Stimulated activated CD4-positive, alpha-beta T cell treated with anti-CD3 and anti-CD28 coated beads, Interleukin-15, amount 100 ng/mL, for 48 hours (primary cell): ENCODE measurements at places on chromosomes 3 and 15.

- peak; percentile 60 for DNase-seq
Measured at GRCh38 chr3:138434276-138434874, at the start of gene ESYT3. ESYT3 (plus strand) TSS chr3:138434616; CDS start chr3:138434799, 183 bp downstream.

DNA sequence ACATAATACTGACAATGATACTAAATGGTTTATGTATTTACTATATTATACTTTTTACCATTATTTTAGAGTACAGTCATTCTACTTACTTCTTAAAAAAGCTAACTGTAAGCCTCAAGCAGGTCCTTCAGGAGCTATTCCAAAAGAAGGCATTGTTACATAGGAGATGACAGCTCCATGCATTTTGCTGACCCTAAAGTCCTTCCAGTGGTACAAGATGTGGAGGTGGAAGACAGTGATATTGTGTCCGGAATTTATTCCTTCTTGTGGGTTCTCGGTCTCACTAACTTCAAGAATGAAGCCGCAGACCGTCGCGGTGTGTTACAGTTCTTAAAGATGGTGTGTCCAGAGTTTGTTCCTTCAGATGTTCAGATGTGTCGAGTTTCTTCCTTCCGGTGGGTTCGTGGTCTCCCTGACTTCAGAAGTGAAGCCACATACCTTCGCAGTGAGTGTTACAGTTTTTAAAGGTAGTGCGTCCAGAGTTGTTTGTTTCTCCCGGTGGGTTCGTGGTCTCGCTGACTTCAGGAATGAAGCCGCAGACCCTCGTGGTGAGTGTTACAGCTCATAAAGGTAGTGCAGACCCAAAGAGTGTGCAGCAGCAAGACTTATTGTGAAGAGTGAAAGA lies 20.9 kb downstream of the AVEN start:
- no peak for DNase-seq

DNA sequence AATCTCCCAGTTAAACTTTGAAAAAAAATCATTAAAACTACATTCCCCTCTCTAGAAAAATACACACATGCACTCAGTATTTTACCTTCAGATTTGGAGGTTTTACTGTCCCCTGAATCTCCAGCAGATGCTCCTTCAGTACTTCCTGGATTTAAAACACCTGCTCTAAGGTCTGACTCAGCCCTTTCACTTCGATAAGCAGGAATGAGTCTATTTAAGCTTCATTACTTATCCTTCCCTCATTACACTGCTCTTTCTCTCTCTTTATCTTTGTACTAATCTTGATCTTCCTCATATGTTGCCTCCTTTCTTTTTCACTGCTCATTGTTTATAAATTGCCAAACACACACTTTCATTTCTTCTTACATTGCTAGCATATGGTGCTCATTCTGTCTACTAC lies 443.9 kb downstream of the DIPK2A start:
- DNase-seq, result no peak

DNA sequence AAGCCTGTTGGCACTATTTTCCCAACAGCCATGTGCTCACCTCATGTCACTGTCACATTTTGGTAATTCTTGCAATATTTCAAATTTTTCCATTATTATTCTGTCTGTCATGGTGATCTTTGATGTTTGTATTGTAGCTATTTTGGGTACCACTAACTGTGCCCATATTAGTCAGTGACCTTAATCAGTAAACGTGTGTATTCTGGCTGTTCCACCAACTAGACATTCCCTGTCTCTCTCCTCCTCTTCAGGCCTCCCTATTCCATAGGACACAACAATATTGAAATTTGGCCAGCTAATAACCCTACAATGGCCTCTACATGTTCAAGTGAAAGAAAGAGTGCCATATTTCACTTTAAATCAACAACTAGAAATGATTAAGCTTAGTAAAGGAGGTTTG lies 88.6 kb downstream of the OPA1 start:
- DNase-seq, result no peak

DNA sequence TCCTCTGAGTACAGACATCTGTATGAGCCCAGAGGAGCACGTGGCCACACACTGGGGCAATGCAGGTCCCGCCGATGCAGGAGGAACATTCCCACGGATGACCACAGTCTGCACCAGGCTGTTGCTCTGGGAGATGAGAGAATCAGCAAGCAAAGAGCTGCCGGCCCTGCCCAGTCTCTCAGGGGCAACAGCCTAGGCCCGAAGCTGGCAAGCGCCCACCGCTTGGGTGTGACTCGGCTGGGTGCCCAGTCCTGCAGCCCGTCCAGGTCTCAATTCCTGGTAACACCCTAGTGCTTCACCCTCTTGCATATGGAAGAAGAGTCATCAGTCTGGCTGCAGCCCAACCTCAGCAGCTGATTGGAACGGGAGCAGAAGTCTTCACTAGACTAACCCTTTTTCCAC lies 153.7 kb upstream of the HES1 start:
- no peak for DNase-seq

DNA sequence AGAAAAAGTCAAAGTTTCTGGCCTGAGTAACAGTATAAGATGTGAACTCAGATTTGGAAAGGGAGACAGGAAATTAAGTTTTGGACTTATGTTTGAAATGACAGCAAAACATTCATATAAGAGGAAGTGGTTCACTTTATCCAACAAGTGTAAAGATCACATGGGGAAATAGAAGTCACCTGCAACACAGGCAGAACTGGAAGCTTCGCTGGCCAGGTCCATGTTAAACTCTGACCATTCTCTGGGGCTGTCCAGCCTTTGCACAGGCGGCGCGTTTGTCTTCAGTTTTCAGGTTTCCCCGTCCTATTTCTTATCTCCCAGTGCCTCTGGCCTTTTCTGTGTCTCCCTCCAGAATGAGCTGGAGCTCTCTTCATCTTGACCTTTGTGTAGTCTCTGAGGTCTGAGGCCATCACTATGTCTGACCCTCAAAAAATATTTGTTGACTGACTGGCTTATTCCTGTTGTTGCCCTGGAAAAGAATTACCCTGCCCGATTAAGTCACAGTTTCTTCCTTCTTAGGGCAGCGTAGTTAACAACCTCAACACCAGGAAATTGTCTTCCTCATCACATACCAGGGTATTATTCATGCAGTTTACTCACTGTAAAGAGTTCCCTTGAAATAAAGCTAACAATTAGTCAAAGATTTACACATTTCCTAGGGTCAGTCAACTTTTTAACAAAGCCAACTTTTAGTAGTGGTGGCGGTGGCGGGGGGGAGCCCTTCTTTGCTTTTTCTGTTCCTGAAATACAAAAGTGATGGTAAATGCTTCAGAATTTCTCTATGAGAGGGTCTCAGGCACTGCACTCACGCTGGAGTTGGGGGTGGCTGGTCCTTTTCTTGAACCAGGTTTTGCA lies 959 bp upstream of the RASA2 start:
- DNase-seq, result no peak

- no peak for DNase-seq
Measured at GRCh38 chr15:61099020-61099810, 129.9 kb downstream of the RORA start.

- DNase-seq, result no peak
Measured at GRCh38 chr3:22704571-22705354, 498.4 kb upstream of the UBE2E2 start.

- DNase-seq, result no peak
Measured at GRCh38 chr15:40037721-40038120, 1.3 kb downstream of the SRP14 start.

DNA sequence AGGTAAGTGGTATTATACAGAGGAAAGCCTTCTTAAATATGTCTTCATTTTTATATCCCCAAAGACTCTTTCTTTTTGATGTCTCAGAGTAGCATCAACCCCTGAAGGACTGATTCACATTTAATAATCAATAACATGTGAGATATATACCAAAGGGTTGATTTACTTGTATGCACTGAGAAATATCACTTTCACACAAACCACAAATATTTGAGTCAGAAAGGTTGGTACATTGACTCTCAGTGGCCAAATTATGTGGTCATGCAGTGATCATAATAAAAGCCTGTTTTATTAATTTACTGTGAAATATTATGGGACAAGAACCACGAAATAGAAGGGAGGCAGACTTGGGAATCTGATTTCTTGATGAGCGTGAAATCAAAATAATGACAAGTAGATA lies 329.0 kb downstream of the GBE1 start:
- no peak for DNase-seq

GRCh38 chr15:94417501-94418293 lies 186.3 kb downstream of the MCTP2 start:
- no peak for DNase-seq

GRCh38 chr3:70067860-70068521 lies 68.5 kb downstream of the SAMMSON start:
- DNase-seq, result no peak

DNA sequence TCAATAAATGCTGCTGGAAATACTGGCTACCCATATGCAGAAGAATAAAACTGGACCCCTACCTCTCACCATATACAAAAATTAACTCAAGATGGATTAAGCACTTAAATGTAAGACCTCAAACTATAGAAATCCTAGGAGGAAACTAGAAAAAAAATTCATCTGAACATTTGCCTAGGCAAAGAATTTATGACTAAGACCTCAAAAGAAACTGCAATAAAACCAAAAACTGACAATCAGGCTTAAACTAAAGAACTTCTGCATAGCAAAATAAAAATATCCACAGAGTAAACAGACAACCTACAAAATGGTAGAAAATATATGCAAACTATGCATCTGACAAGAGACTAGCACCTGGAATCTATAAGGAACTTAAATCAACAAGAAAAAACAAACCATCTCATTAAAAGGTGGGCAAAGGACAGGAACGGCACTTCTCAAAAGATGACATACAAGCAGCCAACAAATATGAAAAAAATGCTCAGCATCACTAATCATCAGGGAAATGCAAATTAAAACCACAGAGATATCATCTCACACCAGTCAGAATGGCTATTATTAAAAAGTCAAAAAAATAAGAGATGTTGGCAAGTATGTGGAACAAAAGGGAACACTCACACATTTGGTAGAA lies 47.0 kb downstream of the MYO9A start:
- DNase-seq, result no peak

GRCh38 chr3:150094150-150094933 lies 123.6 kb upstream of the PFN2 start:
- DNase-seq, result no peak

GRCh38 chr3:184345317-184346144 lies 8.1 kb downstream of the FAM131A start:
- DNase-seq, result no peak

- DNase-seq, result no peak
Measured at GRCh38 chr3:105764378-105765307, 104.2 kb downstream of the CBLB start.

- no peak for DNase-seq
Measured at GRCh38 chr3:154139996-154140436, 18.8 kb downstream of the ARHGEF26 start.

- no peak for DNase-seq
Measured at GRCh38 chr3:104831071-104831470, 535.6 kb upstream of the ALCAM start.

GRCh38 chr3:66465587-66465986 lies 35.2 kb downstream of the LRIG1 start:
- no peak for DNase-seq

DNA sequence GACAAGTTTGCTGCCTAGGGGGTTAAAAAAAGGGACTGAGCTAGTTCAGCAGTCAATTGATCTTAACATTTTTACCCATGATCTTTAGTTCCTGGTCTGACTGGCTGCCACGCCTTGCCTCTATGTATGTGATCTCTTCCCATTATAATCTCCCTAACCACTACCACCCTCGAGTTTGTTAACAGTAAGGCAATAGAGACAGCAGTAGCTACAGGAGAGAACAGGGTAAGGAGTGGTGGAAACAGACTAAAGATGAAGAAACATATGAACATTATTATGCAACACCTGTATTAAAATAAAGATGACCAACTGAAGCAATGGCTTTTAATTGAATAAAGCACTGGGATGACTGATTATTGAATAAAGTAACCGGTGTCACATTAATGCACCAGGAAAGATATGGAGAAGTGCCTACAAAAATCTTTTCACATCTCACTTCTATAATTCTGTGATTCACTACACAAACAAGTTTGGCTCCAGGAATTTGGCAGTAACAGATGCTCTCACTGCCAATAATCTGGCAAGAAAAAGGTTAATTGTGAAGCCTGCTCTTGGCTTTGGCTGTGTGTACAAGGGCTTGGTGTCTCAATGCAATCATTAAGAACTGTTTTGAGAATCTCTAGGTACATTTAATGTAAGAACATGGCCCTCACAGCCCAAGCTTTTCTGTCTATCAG lies 95.7 kb downstream of the HHLA2 start:
- no peak for DNase-seq

GRCh38 chr3:14508966-14509795 lies 31.0 kb downstream of the GRIP2 start:
- DNase-seq, result peak; percentile 60

DNA sequence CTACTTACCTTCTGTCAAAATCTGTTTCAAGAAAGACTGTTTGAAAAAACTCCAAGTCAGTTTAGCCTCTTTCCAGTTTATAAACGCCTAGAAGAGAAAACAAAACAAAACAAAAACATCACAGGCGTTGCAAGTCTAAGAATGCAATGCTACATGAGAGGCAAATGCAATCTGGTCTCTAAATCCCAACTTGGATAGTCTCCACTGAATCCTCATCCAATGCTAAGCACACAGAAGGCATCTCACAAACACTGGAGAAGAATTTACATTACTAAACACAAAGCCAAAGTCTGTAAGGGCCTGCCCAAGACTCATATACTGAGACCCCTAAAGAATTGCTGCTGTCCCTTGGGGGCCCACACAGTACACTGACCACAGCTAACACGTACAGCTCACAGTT lies 18.4 kb downstream of the RFT1 start:
- no peak for DNase-seq

DNA sequence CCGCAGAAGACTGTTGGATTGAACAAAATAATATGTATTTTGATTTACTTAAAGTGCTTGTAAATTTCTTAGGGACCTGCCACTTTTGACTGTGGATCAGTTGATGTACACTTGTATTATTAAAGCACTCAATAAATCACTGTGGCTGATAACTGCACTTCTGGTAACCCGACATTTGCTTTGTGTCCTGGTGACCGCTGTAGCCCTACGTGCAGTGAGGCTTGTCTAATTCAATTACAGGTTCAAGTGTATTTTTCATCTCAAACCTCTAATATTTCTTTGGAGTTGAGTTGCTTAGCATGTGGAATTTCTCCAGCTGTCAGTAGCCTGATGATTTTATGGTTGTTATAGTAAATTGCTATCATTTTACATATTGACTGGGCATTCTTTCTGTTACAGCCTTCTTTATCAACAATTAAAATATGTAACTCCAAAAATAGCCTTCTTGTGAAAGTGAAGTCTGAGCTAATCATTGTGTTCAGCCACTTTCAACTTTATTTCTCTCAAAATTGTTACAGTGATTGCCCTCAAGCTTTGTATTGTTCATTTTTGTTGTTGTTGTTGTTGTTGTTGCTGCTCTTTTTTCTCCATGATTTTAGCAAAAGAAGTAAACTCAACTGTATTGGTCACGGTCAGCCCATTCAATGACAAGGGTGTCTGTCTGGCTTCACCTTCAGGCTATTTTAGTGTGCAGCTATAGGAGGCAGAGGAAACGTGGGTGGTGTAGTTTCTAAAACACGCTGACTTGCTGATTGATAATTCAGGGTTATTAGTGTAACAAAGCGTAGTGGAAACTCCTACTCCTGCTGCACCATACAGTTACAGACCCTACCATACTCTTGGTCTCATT lies 215.1 kb upstream of the UBE2E1 start:
- DNase-seq, result no peak
